Neural progenitor cell (in vitro differentiated cells): ENCODE measurements at places on chromosomes 7 and 10. TPM values are rescaled to one million over a fixed set of nuclear protein-coding genes. Genes with fewer than 3 reads are reported as not detected.

DNA sequence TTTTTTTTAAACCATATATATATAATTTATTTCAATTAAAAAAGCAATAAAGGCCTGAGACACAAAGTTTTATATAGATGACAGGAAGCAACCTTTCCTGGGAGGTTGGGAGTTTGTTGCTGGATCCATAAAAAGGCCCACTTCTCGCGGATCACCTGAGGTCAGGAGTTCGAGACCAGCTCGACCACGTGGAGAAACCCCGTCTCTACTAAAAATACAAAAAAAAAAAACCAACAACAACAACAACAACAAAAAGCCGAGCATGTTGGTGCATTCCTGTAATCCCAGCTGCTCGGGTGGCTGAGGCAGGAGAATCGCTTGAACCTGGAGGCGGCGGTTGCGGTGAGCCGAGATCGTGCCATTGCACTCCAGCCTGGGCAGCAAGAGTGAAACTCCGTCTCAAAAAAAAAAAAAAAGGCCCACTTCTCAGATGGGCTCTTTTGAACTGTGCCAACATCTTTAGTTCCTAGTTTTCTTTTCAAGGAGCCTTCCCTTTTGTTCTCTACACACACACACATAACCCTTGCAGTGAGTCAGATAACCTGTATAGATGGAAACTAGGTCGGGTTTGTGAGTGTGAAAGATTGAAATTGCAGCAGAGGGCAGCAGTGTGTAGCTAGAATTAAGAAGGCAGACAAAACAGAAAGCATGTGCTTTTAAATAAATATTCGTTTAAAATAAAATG, 1.2 kb upstream of the SMNDC1 start:
- H3K27ac ChIP-seq = peak overlapping the region; percentile 91
- H3K27me3 ChIP-seq = no peaks in the 10 kb centered on the region
- H3K4me3 ChIP-seq = no peak overlapping the region
- peak; percentile 71 for DNase-seq
- peaks cover 12% of the 10 kb centered on the region for H3K36me3 ChIP-seq

DNA sequence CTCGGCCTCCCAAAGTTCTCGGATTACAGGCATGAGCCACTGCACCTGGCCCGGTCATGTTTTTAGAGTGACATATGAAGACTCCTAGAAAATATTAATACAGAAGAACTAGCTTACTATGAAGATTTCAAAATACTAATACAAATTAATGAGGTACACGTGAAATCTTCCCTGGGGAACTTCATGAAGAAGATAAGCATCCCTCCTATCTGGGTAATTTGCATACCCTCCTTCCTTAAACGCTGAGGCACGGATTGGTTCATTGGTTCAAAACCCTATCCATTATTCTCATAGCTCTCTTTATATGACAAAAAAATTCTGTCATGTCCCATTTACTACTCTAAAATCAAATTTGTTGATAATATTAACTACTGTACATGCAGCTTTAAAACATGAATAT, 224.8 kb upstream of the KLF14 start:
- DNase-seq = no peak
- no peaks in the 10 kb centered on the region for H3K36me3 ChIP-seq
- no peaks in the 10 kb centered on the region for H3K27me3 ChIP-seq

DNA sequence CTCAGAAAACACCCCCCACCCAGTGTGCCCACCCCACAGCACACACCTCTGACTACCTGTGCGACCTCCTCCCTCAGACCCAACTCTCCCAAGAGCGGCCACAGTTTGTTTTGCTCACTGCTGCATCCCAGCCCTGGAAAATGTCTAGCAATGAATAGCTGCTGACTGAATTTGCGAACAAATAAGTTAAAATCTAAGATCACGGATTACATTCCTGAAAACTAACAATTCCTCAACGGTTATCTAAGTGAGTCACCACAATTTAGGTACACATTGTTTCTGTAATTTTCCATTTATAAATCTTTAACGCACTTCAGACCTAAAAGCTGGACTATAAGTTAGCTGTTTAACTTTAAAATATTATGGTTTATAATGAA, 235.2 kb downstream of the ZMYND11 start:
- no peaks in the 10 kb centered on the region for H3K27me3 ChIP-seq
- no peak overlapping the region for H3K4me3 ChIP-seq
- no peak for DNase-seq
- H3K36me3 ChIP-seq = no peaks in the 10 kb centered on the region

DNA sequence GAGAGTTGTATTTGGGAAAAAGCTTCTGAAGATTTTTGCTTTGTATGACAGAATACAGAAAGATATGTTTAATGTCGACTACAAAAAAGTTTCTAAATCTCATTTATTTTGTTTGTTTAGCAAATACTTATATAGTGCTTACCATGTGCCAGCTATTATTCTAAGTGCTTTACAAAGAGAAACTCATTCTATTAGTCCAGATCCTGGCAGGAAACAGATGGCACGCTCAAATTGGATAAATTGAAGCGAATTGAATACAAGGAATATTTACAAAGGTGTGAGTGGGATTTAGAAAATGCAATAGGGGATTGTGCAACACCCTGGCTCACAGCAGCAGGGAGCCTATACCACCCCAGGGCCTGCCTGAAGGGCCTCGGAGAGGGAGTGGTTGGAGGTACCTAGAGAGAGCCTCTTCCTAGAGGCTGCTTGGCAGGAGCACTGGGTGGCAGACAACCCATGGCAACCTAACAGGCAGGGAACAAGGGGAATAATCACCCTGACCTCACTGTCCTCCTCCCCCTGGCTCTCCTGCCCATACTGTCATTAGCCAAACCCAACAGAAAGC, 27.6 kb upstream of the FAM204A start:
- no peaks in the 10 kb centered on the region for H3K27me3 ChIP-seq
- H3K27ac ChIP-seq = no peak overlapping the region
- DNase-seq = no peak
- H3K4me3 ChIP-seq = no peak overlapping the region

- H3K4me1 ChIP-seq = peaks cover 7% of the 10 kb centered on the region
- no peak overlapping the region for H3K4me3 ChIP-seq
- no peak for DNase-seq
- no peak overlapping the region for H3K27ac ChIP-seq
Measured at GRCh38 chr7:7978860-7979259, 10.3 kb downstream of the GLCCI1 start.

- DNase-seq = no peak
- H3K27ac ChIP-seq = no peak overlapping the region
- H3K4me3 ChIP-seq = no peak overlapping the region
- H3K36me3 ChIP-seq = no peaks in the 10 kb centered on the region
- H3K27me3 ChIP-seq = peaks cover 40% of the 10 kb centered on the region
Measured at GRCh38 chr10:103850572-103850895, 4.8 kb downstream of the SH3PXD2A start.

DNA sequence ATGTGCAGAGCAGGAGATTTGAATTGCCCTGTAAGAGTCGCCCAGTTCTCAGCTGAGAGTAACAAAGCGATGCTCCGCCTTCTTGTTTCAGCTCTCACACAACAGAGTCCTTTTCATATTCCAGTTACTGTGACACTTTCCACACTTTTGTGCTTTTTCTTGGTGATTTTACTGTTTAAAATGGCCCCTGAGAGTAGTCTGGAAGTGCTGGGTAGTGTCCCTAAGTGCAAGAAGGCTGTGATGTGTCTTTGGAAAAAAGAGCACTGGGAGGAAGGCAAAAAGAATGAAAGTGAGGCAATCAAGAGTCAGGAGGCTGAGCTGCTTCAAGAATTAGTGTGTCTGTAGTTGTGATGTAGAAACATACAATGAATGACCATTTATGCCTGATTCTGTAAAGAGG, 201.2 kb upstream of the SEMA3E start:
- peaks cover 14% of the 10 kb centered on the region for H3K4me1 ChIP-seq
- peak overlapping the region; percentile 28 for H3K27ac ChIP-seq
- H3K4me3 ChIP-seq = no peak overlapping the region
- no peak for DNase-seq
- H3K36me3 ChIP-seq = no peaks in the 10 kb centered on the region
- H3K27me3 ChIP-seq = no peaks in the 10 kb centered on the region

Gene AKR1E2
- total RNA-seq = 3.4 and 4.4 TPM in 2 replicates

Gene CCL24
- not detected in 2 replicates for total RNA-seq

Gene CABCOCO1
- total RNA-seq = 0.28 TPM in 1 of 2 replicates, not detected in the other

Gene PPIA
- total RNA-seq = 2,768 and 2,932 TPM in 2 replicates
